Breast epithelium (tissue), 4 donors: ENCODE measurements at places on chromosomes 3 and 15. TPM values are rescaled to one million over a fixed set of nuclear protein-coding genes. Genes with fewer than 3 reads are reported as not detected.

GRCh38 chr3:12750658-12751071 lies 8.4 kb downstream of the TMEM40 start:
- H3K27ac ChIP-seq: peak overlapping the region; percentile 2
- no peaks in the 10 kb centered on the region for H3K4me1 ChIP-seq
- no peaks in the 10 kb centered on the region for H3K36me3 ChIP-seq

DNA sequence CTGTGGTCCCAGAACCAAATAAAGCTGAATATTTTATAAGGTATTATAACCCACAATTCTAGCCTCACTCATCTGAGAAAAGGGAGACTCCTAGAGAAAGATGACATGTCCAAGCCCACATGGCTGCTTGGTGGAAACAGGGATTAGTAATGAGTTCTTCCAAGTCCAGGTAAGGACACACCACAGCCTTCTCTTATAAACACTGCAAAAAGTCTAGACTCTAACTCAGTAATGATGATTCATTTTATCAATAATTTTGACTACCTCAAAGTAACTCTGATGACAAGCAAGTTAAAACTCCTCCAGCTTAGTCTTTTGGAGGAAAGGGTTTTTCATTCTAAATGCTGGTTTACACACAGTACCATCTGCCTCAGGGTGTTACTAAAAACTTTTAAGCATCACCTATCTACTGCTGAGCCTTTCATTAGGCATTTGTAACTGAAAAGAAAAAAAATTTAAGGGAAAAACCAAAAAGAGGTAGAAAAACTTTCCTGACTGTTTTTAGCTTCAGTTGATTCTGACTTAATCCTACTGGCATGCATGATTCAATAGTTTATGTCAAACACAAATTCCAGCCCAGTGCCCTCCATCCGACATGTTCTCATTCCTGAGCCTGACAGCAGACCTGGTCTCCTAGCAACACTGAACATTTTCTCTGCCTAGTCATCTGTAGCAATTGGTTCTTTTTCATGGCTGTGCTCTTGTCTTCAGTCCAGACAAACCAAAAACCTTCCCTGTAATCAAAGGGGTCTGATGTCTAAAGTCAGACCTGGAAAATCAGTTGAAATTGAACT lies 43.9 kb downstream of the P3H2 start:
- no peak overlapping the region for H3K4me3 ChIP-seq
- H3K4me1 ChIP-seq: no peaks in the 10 kb centered on the region
- no peaks in the 10 kb centered on the region for H3K36me3 ChIP-seq

DNA sequence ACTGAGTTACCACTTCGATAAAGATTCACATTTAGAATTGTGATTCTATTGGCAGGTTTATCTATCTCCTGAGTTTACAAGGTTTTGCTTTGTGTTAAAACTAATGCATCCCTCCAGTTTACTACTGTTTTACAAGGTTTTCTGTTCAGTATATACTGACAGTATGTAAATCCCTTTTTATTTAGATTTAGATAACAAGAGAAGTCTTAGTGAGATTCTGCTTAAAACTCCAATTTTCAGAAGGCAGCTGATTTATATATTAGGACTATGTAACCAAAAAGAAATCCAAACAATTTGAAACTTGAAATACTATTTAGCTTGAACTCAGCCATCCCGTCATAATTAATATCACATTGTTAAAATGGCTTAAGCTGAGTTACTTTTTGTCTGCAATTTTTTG lies 619.2 kb downstream of the NAALADL2 start:
- H3K27me3 ChIP-seq: no peaks in the 10 kb centered on the region
- DNase-seq: no peak
- no peaks in the 10 kb centered on the region for H3K4me1 ChIP-seq

The ANKRD63 gene
- total RNA-seq: not detected

GRCh38 chr3:104614564-104614963 lies 752.1 kb upstream of the ALCAM start:
- no peaks in the 10 kb centered on the region for H3K36me3 ChIP-seq
- H3K27me3 ChIP-seq: no peaks in the 10 kb centered on the region
- no peak for DNase-seq
- peak overlapping the region; percentile 27 for H3K27ac ChIP-seq
- no peaks in the 10 kb centered on the region for H3K4me1 ChIP-seq
- H3K4me3 ChIP-seq: no peak overlapping the region

The PPP1R14D gene
- not detected for total RNA-seq

DNA sequence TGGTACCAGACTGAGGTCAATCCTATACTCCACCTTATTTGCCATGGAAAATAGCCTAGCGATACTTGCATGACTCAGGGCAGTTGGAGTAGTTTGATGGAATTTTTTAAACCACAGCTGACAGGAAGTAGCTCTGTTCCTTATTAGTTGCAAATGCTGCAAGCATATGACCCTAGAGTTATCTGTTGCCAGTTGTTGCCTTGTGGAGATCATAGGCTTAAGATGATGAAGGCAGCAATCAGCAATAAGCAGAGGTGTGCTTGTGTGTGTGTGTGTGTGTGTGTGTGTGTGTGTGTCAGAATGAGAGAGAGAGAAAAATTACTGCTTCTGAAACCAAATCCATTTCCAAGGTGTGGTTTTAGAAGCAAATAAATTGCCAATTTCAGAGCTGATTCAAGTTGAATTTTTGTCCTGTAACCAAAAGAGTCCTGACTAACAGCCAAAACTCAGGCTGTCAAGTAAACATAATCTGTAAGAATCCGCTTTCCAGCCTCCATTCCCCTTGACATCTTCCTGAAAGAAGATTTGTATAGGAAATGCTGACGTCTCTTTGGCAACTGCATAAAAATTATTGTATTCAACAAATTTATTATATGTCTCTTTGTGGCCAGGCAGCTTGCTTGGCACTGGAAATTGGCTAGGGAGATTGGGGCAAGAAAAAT lies 141.2 kb downstream of the SERPINI1 start:
- DNase-seq: no peak
- no peak overlapping the region for H3K4me3 ChIP-seq
- no peaks in the 10 kb centered on the region for H3K27me3 ChIP-seq

- no peaks in the 10 kb centered on the region for H3K4me1 ChIP-seq
- DNase-seq: no peak
- no peak overlapping the region for H3K4me3 ChIP-seq
- H3K36me3 ChIP-seq: no peaks in the 10 kb centered on the region
- no peak overlapping the region for H3K27ac ChIP-seq
These were observed 145.1 kb downstream of the EPHA6 start for GRCh38 chr3:96959474-96959873.

DNA sequence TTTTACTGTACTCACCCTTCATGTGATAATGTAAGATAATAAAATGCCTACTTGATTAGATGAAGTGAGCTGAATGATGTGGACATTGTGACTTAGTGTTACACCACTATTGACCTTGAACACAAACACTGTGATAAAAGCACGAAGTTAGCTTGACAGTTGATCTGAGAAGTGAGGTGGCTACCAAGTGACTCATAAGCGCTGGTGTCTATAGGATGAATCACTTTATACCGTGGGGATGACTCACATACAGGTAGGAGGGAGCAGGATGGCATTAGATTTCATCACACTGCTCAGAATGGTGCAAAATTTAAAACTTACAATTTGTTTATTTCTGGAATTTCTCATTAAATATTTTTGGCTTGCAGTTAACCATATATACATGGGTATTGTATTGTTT lies 174.7 kb upstream of the CNTN3 start:
- H3K4me1 ChIP-seq: no peaks in the 10 kb centered on the region
- H3K27me3 ChIP-seq: no peaks in the 10 kb centered on the region
- no peaks in the 10 kb centered on the region for H3K36me3 ChIP-seq
- DNase-seq: no peak
- no peak overlapping the region for H3K4me3 ChIP-seq
- H3K27ac ChIP-seq: no peak overlapping the region

The GRAMD2A gene
- total RNA-seq: 52.5 TPM

GRCh38 chr3:58383904-58384303 lies 49.7 kb downstream of the PDHB start:
- H3K36me3 ChIP-seq: no peaks in the 10 kb centered on the region
- DNase-seq: peak; percentile 86
- H3K27ac ChIP-seq: peak overlapping the region; percentile 64
- no peaks in the 10 kb centered on the region for H3K27me3 ChIP-seq
- no peaks in the 10 kb centered on the region for H3K4me1 ChIP-seq
- no peak overlapping the region for H3K4me3 ChIP-seq

DNA sequence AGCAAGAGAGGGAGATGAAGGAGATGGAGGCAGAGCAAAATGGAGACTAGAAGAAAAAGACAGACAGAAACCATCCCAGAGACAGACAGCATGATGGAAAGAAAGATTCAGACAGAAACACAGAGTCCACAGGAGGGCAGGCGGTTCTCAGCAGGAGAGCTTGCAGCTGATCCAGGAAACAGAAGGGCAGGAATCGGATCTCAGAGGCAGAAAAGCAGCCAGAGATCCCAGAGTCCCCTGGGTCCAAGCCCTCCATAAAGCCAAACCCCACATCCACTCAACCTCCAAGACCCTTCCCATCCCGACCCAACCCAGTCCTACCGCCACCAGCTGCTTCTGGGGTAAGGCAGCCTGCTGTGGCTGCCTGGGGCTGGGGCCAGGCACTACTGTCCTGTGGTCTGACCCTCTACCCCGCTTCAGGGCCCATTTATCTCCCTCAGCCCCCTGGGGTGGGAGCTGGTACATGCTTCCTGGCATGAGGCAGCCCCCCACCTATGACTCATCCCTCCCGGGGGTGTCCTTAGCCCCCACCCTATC lies at the start of gene UCN2:
UCN2 (minus strand) TSS at position 400 of the 537 bp plus-strand sequence. CDS start 657 bp downstream, outside the sequence.
- H3K36me3 ChIP-seq: no peaks in the 10 kb centered on the region
- H3K4me3 ChIP-seq: no peak within 1 kb of the TSS
- H3K27ac ChIP-seq: no peak within 1 kb of the TSS
- DNase-seq: no peak
- H3K4me1 ChIP-seq: peaks cover 3% of the 10 kb centered on the region
- H3K27me3 ChIP-seq: no peaks in the 10 kb centered on the region

GRCh38 chr3:40718209-40718608 lies 193.4 kb downstream of the ZNF621 start:
- H3K4me1 ChIP-seq: no peaks in the 10 kb centered on the region
- no peak overlapping the region for H3K4me3 ChIP-seq
- H3K27ac ChIP-seq: no peak overlapping the region

GRCh38 chr15:93324186-93324975 lies 235.4 kb upstream of the RGMA start:
- H3K36me3 ChIP-seq: no peaks in the 10 kb centered on the region
- H3K4me1 ChIP-seq: no peaks in the 10 kb centered on the region
- DNase-seq: no peak
- no peaks in the 10 kb centered on the region for H3K27me3 ChIP-seq

The MEX3B gene
- 0.98 TPM for total RNA-seq

DNA sequence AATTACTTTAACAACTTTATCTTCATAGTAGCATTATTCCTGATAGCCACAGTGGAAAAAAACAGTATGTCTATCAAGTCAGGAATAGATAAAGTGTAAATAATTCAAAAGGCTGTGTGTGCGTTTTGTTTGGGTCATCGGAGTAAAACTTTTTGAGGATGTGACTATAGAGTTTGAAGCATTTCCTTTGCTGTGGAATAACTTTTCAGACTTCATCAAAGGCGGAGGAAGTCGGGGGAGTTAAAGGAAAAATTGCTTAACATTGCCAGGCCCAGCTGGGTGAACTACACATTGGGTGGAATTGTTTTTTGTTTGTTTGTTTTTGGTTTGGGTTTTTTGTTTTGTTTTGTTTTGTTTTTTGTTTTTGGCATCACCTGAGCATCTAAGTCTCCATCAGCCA lies 70.4 kb upstream of the CRTC3 start:
- peak overlapping the region; percentile 36 for H3K27ac ChIP-seq
- H3K27me3 ChIP-seq: no peaks in the 10 kb centered on the region
- H3K4me3 ChIP-seq: no peak overlapping the region
- no peak for DNase-seq
- H3K36me3 ChIP-seq: no peaks in the 10 kb centered on the region
- H3K4me1 ChIP-seq: no peaks in the 10 kb centered on the region

DNA sequence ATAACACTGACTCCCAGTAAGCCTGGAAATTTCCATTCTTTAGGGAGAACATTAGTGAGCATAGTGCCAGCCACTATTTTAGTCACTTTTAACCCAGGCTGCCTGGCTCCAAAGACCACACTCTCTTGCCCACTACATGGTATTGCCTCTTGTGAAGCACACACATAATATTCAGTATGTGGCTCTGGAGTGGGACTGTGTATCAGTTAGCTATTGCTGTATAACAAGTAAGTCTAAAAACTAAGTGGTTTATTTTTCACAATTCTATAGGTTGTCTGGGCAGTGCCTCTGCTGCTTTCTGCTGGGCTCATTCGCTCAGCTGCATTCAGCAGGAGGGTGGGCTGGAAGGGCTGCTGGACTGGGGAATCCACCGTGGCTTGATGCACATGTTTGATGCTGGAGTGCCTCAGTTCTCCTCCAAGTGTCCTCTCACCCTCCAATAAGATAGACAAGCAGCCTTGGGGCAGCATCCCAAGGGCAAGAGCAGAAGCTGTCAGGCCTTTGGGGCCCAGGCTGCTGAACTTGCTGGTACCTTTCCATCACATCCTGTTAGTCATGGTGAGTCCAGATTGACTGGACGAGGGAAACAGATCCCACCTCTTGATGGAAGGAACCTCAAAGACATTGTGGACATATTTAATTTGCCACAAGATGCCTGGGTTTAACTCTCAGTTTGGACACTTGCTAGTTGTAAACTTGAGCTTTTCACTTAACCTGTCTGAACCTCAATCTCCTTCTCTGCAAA lies 66.6 kb upstream of the TLE3 start:
- peak; percentile 7 for DNase-seq
- no peaks in the 10 kb centered on the region for H3K4me1 ChIP-seq
- no peaks in the 10 kb centered on the region for H3K27me3 ChIP-seq
- no peak overlapping the region for H3K4me3 ChIP-seq

DNA sequence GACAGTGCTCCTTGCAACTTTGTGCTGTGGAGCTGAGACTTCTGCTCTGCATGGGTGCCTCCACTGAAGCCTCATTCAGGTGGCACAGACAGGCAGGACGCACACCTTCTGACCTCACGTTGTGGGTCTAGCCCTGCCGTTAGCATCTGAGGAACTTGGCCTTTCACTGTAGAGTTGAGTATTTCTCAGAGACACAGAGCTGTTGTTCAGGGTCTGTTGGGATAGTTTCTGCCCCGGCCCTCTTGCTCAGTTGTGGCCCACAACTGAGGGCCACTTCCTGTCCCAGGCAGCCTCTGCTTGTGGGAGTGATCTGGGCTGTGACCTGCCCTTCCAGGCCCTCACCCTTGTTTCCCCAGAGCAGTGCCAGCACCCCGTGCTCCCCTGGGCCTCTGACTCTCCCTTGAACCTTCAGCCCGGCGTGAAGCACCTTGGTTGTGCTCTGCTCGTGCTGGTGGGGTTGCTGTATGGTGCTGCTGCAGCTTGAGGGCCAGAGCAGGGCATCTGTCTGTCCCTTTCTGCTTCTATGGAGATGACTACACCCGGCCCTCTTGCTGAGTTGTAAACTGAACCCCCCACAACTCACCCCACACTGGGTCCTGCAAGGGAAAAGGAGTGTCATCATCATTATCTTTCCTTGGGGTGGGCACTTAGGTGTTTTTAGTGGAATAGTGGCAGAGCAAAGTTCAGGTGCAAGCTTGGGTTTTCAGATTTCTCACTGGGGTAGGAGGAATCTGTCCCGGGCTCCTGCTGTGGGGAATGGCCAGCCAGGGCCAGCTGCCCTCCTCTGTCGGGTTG lies 11.7 kb downstream of the BAHD1 start:
- H3K36me3 ChIP-seq: no peaks in the 10 kb centered on the region
- no peak overlapping the region for H3K4me3 ChIP-seq
- no peak for DNase-seq
- H3K27ac ChIP-seq: no peak overlapping the region
- H3K27me3 ChIP-seq: no peaks in the 10 kb centered on the region
- H3K4me1 ChIP-seq: peaks cover 5% of the 10 kb centered on the region

- H3K4me1 ChIP-seq: no peaks in the 10 kb centered on the region
- H3K27ac ChIP-seq: no peak overlapping the region
- no peaks in the 10 kb centered on the region for H3K27me3 ChIP-seq
- no peak overlapping the region for H3K4me3 ChIP-seq
- no peak for DNase-seq
- no peaks in the 10 kb centered on the region for H3K36me3 ChIP-seq
These were observed 149.3 kb upstream of the SEMA6D start for GRCh38 chr15:47568030-47568429.

The LMOD3 gene
- not detected for total RNA-seq
